ENCODE measurements at places on chromosomes 12 and 14.

DNA sequence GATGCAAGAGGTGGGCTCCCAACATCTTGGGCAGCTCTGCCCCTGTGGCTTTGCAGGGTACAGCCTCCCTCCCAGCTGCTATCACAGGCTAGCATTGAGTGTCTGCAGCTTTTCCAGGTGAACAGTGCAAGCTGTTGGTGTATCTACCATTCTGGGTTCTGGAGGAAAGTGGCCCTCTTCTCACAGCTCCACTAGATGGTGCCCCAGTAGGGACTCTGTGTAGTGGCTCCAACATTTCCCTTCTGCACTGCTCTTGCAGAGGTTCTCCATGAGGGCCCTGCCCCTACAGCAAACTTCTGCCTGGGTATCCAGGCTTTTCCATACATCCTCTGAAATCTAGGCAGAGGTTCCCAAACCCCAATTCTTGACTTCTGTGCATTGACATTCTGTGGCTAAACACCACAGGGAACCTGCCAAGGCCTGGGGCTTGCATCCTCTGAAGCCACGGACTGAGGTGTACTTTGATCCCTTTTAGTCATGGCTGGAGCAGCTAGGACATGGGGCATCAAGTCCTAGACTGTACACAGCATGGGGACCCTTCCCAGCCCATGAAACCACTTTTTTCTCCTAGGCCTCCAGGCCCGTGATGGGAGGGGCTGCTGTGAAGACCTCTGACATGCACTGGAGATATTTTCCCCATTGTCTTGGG lies 24.0 kb upstream of the SLC38A1 start:
- DNase-seq: no peak

GRCh38 chr12:22286569-22286968 lies 47.9 kb downstream of the ST8SIA1 start:
- no peak for DNase-seq

- no peak for DNase-seq
These were observed 62.6 kb upstream of the NTF3 start for GRCh38 chr12:5369298-5369697.

- DNase-seq: no peak
These were observed 440.9 kb downstream of the NAV3 start for GRCh38 chr12:78271546-78271945.

GRCh38 chr14:74897642-74898041 lies 15.9 kb downstream of the DLST start:
- DNase-seq: no peak

DNA sequence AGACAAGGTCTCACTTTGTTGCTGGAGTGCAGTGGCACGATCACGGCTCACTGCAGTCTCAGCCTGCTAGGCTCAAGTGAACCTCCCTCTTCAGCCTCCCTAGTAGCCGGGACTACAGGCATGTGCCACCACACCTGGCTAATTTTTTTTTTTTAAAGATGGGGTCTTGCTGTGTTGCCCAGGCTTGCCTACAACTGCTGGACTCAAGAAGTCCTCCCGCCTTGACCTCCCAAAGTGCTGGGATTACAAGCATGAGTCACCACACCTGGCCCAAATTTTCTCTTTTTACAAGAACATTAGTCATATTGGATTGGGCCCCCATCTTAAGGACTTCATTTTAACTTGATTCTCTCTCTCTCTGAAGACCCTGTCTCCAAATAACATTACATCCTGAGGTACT lies 7.0 kb upstream of the HECTD4 start:
- no peak for DNase-seq

GRCh38 chr14:69346710-69347109 lies 51.4 kb downstream of the ERH start:
- peak; percentile 95 for DNase-seq

DNA sequence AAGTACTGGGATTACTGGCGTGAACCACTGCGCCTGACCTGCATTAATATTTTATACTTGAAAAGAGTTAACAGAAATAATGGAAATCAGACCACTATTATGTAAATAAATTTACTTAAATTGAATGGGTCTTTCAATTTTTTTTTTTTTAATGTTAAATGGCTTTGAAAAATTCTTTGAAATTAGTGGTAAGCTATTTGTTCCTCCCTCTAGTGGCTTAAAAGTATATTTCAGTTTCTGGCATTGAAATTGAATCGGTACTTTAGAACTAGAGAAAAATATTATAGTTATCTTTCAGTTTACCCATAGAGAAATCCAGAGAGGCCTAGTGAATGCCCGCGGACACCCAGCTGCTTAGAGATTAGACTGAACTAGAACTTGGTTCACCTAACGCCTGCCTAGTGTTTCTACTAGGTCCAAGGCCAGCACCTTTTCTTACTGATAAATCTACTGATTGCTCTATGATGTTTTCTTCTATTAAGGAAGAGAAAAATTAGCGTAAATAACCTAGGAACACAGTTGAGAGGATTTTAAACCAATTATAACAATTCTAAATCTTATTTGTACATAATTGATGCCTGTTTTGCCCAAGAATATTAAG lies 106.5 kb downstream of the EML1 start:
- no peak for DNase-seq

- DNase-seq: no peak
These were observed 329.0 kb upstream of the SFSWAP start for GRCh38 chr12:131381716-131382430.

- DNase-seq: no peak
These were observed 412.0 kb upstream of the ATP2B1 start for GRCh38 chr12:90120627-90121026.

DNA sequence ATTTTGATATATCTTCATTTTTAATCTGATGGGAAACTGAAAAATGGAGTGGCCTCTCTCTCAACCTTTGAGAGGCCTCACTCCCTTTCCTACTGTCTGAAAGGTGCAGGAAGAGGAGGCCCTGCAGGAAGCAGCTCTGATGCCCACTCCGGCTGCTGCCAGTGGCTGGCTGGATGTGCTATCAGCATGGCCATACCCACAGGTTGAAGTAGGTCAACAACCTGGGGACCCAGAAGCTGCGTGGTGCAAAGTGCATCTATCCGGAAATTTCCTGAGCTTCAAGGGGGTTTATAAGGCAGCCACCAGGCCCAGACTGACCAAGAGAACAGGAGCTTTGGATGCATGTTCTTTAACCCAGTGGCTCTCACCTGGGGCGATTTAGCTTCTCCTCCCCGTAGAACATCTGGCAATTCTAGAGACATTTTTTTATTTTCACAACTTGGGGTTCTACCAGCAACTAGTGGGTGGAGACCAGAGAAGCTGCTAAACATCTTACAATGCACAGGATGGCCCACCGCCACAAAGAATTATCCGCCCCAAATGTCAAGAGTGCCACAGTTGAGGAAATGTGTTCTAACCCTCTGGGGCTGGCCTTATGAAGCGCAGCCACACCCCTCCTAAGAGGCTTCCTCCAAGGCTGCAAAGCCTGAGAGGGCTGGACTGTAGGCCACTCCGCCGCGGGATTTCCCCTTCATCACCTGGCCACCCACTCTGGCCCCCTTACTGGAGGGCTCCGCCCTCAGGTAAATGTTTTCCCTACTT lies 8.2 kb upstream of the BATF start:
- peak; percentile 46 for DNase-seq

GRCh38 chr14:64201921-64202545 lies 92.1 kb downstream of the ESR2 start:
- DNase-seq: no peak

DNA sequence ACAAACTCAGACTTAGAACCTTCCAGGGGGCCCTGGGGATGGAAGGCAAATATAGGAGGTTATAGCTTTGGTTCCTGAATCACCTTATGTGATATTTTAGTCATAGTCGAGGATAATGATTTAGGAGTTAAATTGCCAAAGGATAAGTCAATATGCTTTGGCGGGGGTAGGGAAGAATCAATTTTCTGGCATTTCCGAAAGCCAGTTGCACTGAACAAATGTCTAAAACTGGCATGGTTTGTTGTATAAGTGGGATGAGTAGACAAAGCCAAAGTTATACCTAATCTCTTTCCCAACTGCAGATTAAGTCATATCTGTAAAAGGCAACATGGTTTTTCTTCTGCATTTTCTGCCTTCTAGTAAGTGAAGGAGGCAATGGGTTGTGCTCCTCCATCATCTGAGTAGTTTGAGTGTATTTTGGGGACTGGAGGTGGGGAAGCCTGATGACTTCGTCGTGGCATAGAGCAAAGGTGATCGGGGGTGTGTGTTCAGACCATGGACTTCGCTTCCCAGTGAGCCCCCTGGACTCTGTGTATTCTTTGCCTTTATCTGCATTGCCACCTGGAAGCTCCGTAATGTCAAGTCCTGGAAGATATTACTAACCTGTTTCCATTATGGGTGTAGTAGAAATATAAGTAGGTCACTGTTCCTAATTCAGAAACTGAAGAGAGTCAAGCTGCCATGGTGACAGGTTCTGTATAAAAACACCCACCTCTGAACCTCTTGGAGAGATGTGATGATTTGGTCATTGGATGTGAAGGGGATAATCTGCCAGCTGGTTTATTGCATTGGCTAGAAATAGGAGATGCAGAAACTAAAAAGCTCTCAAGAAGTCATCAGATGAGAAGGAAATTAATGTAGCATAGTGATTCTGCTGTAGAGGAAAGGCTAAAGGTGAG lies 24.5 kb downstream of the PPFIBP1 start:
- DNase-seq: no peak
